ENCODE measurements at places on chromosomes 12 and 14. TPM values are rescaled to one million over a fixed set of nuclear protein-coding genes. Genes with fewer than 3 reads are reported as not detected.

- DNase-seq = no peak
These were observed 207.8 kb downstream of the DPF3 start for GRCh38 chr14:72686101-72686500.

DNA sequence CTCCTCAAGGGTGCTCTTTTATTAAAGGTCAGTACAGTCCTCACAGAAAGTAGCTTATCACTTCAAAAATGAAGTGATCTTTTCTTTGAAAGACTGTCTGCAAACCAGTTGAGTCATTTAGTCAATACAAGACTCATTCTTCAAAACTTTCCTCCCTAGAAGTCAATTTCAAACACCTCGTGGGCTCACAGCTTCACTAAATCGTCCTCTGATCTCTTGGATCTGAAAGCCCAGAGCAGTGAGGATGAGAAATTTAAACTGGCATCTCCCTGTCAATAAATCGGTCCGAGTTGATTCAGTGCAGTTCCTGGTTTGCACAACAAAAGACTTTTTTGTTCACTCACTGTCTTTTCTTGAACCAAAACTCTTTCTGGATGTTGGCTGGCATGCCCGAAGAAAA lies 44.5 kb downstream of the NUAK1 start:
- DNase-seq = no peak

DNA sequence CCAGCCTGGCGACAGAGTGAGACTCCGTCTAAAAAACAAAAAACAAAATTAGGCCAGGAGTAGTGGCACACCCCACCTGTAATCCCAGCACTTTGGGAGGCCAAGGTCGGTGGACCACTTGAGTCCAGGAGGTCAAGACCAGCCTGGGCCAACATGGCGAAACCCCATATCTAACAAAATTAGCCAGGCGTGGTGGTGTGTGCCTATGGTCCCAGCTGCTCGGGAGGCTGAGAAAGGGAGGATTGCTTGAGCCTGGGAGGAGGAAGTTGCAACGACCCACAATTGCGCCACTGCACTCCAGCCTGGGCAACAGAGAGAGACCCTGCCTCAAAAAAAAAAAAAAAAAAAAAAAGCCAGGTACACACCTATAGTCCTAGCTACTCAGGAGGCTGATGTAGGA lies 37.0 kb downstream of the KDM2B start:
- DNase-seq = no peak

- DNase-seq = no peak
These were observed 64.2 kb upstream of the DICER1 start for GRCh38 chr14:95221531-95221930.

GRCh38 chr12:80598004-80598606 lies 109.3 kb upstream of the MYF6 start:
- DNase-seq = no peak

GRCh38 chr12:87784350-87784749 lies 244.9 kb downstream of the C12orf50 start:
- DNase-seq = no peak

- DNase-seq = no peak
These were observed 170.2 kb downstream of the BCAT1 start for GRCh38 chr12:24778486-24779304.

- peak; percentile 60 for DNase-seq
These were observed 6.6 kb upstream of the PGF start for GRCh38 chr14:74962046-74962445.

GRCh38 chr12:89493670-89494302 lies 30.8 kb downstream of the GALNT4 start:
- no peak for DNase-seq

DNA sequence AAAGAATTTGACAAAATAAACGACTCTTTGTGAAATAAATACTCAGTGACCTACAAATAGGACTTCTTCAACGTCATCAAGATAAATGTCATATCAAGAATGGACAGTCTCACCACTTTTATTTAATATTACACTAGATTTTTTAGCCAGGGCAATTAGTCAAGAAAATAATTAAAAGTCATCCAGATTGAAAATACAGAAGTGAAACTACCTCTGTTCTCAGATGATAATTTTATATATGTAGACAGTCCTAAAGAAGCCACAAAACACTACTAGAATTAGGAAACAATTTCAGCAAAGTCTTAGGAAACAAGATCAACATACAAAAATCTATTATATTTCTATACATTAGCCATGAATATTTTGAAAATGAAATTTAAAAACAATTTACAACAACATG lies 689.6 kb upstream of the SEL1L start:
- no peak for DNase-seq

GRCh38 chr12:124919521-124920352 lies 5.3 kb upstream of the UBC start:
- DNase-seq = no peak

DNA sequence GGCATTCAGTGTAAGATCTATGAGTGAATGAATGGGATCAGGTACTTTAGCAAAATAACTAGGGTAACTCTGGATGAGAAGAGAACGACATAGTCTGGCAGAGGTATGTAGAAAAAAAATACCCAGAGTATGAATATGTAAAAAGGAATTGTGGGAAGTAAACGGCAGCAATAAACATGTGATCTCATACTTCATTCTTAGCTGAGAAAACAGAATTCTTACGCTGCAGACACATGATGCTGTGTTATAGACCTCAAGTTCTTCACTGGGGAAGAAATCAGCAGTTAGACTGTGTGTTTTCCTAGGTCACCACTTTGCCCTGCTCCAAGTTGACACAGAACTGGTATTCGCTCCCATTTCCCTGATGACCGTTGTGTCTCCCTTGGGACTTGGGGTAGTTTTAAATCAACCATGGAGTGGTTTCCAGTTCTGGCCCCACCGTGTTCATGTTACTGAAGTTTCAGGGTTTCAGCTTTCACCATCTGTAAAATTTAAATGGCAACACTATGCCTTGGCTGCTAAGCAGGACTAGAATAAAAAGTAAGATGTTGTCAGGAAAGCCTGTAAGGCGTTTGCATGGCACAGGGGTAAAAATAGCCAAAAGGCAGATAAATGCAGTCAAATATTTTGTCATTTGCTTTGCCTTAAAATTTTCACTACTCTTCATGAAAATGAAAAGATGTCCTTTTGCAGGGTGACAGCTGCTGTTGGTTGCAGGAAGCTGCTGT lies 223.7 kb downstream of the PELI2 start:
- DNase-seq = no peak

- no peak for DNase-seq
These were observed 71.3 kb upstream of the SCN8A start for GRCh38 chr12:51519755-51520154.

- DNase-seq = no peak
These were observed 30.0 kb downstream of the SLC38A2 start for GRCh38 chr12:46342562-46343033.

DNA sequence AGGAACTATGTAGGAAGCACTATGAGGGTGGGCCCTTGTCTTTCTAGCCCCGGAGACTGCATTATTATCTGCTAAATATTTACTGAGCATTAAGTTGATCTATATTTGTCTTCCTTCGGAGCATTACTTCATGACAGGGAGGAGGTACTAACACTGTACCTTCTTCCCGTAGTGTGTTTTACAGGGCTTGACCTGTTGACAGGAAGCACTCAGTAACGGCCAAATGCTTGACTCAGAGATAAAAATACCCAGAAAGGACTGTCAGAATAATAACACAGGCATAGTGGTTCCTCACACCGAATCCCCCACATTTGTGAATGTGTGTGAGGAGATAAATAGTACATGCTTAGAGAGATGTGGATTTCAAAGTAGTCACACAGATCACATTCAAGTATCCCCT lies 466.6 kb downstream of the EGLN3 start:
- DNase-seq = no peak

DNA sequence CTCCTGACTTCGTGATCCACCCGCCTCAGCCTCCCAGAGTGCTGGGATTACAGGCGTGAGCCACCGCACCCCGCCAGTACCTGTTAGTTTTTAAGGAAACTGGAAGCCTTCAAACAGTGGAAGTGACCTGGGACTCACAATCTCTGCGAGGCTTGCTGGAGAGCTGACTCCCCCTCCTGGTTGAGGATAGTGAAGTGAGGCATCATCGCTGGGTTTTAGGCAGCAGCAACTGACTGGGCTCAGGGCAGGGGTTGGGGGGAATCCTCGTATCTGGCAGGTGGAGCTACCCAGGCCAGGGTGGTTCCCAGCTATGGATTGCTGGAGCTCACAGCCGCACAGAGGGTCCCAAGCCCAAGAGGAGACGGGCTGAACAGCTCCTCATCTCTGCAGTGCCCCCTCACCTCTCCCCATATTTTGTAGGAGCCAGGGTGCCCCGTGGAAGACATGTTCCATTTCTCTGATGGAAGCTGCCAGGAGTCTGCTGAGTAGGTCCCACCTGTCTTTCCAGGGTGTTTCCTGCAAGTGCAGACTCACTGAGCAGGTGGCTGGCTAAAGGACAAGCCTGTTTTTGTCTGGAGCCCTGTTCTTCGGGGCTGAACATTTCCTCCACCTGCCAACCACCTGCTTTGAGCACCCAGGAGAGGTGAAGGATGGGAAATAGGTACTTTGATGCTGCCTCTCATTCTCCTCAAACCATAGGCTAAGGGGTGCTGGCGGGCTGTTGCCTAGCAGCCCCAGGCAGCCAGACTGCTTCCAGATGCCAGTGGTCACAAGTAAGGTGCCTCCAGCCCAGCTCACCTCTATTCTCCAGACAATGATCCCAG lies 3.1 kb downstream of the AVIL start:
- peak; percentile 42 for DNase-seq

DNA sequence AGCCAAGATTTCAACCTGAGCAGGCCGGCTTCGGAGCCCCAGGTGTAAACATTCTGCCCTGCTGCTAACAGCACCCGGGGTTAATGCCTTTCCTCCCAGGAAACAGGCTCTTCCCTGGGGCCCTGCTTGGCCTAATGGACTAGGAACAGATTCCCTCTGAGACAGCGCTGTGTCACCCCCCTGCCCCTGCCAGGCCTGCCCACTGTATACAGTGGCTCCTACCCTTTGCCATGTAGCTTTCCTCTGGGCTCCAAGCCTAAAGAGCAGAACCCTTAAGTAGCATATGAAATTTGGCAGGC lies 28.3 kb upstream of the BCDIN3D start:
- peak; percentile 33 for DNase-seq

The RNASE3 gene
- total RNA-seq = not detected

The TTC6 gene
- total RNA-seq = 7.9 TPM

The ADGRD1 gene
- 113 TPM for total RNA-seq

The PIWIL1 gene
- not detected for total RNA-seq

The MYF5 gene
- not detected for total RNA-seq

The SLC6A12 gene
- total RNA-seq = 11.1 TPM

The ETFBKMT gene
- total RNA-seq = 2.8 TPM

Data from upper lobe of right lung (tissue), 1 donor.